ENCODE measurements at places on chromosomes 1 and 21.

- no peak for DNase-seq
Observed at GRCh38 chr1:29508458-29509107, 272.3 kb downstream of the PTPRU start.

GRCh38 chr1:168428063-168428731 lies 115.6 kb downstream of the XCL2 start:
- DNase-seq, result peak; percentile 24

GRCh38 chr1:167749741-167750140 lies 28.0 kb downstream of the MPZL1 start:
- no peak for DNase-seq

GRCh38 chr21:40689217-40689616 lies 157.7 kb downstream of the DSCAM start:
- DNase-seq, result peak; percentile 66

DNA sequence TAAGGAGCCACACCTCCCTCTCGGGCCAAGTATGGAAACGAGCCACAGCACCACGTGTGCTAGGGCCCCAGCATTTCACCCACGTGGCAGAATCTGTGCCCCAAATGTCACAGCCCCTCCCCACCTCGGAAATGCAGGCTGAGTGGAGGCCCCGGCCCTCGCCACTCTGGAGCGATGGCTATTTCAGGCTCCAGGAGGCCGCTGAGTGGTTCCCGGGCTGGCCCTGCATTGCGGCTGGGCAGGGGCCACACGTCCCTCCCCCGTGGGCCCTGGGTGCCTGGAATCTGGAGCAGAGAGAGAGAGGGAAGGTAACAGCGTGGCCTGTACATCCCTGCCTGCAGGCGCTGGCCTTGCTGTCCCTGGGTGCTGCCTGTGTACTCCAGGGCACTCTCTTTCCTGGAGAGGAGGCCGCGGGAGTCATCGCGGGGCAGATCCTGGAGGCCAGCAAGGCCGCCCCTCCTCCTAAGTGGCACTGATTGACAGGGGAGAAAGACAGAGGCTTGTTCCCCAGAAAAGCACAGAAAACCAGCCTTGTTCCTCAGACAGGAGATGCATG lies 68.0 kb upstream of the TRAPPC10 start:
- no peak for DNase-seq

DNA sequence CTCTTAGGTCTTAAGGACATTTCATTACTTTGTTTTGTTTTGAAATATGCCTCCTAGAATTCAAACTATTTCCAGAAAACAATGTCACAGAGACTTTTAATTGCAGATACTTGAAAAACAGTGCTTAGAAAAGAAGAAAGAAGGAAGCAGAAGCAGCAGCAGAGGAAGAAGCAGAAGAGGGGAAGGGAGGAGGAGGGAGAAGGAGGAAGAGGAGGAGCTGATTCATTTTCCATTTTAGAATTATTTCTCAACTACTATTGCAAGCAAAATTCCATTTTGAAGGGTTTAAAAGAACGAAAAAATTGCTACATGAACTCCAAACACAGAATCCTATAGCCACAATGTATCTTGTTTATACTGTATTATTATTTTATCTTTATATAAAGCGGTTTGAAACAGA lies 13.9 kb downstream of the RC3H1 start:
- DNase-seq, result no peak

DNA sequence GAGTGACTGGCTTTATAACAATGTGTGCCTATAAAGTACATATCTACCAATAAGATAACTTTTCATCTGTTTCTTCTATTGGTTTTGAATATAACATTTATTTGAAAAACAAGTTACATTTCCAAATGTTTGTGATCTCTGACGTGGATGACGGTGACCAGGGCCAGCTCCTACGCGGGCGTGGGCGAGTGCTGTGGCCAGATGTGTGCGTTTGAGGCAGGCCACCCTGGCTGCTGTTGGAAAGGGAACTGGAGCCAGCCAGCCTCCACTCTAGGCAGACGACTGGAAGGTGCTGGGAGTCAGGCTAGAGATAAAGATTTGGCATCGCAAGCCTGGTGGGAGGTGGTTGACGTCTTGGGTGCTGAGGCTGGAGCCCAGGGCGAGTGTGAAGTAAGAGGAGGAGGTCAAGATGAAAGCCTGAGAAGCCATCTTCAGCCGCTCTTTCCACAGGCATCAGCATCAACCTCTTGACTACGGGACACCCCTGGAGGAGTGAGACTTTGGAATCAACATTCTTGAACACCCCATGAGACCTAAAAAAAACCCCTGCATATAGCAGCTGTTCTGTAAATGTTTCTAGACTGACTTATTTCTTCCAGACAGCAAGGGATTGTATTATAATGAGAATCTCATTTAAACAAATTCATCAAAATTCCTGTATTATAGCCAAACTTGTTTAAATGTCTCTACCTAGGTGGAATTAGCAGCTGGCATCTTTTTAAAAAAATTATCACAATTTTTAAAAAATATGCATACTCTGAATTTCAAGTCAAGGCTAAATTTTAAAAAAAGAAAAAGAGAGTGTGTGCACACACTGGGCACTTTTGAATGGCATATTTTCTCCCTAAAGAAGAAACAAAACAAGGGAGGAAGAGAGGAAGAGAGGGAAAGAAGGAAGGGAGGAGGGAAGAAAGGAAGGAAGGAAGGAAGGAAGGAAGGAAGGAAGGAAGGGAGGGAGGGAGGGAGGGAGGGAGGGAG lies 112.5 kb upstream of the SLC44A3 start:
- DNase-seq, result no peak

GRCh38 chr1:15940110-15941043 lies 35.5 kb downstream of the ZBTB17 start:
- no peak for DNase-seq

GRCh38 chr1:76038287-76039004 lies 36.1 kb upstream of the ST6GALNAC3 start:
- no peak for DNase-seq

GRCh38 chr1:98256700-98257099 lies 335.9 kb upstream of the DPYD start:
- peak; percentile 7 for DNase-seq

DNA sequence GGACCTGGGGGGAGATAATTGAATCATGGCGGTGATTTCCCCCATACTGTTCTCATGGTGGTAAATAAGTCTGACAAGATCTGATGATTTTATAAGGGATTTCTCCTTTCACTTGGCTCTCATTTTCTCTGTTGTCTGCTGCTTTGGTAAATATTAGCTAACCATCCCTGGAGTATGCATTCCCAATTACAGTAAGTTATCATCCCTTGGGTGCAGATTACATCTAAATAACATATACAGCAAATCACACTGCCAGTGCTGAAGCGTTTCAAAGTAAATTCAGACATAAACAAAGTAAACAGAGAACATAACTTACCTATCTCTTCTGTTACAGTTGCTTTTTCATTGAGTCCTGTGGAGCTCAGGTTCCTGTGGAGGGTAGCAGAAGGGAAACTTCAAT lies 38.6 kb upstream of the IGSF3 start:
- DNase-seq, result no peak

GRCh38 chr1:243287652-243288051 lies 31.8 kb downstream of the SDCCAG8 start:
- no peak for DNase-seq

DNA sequence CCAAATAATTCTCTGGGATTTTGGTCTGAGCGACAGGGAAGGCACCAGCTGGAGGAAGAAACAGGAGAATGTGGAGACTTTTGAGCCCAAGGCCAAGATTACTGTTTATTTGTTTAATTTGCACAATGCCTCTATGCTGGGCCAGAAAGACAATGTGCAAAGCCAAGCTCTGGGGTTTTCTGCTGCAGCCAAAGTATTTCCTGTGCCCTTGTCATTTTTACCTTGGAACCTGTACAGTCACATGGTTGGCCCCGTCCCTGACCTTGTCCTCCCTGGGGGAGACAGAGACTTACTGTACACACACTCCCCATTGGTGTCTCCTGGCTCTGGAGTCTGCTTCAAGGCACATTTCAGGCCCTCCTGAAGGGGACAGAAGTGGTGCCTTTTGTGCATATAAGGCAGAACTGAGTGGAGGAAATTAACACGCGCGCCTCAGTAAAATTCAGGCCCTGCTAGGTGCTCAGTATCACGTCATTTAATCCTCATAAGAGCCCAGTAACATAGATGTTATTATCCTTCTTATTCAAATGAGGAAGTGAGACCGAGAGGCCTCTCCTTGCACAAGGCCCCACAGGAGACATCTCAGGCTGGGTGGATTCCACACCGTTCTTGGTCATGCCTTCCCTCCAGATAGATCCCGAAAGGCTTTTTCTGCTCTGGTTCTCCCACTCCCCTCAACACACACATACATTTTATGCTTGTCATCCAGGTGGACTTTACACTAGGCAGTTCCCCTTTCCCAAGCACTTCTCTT lies 21.1 kb downstream of the C1orf115 start:
- no peak for DNase-seq

Measured in NCI-H82 (cell line).